ENCODE measurements at places on chromosomes 3 and 15. TPM values are rescaled to one million over a fixed set of nuclear protein-coding genes. Genes with fewer than 3 reads are reported as not detected.

Gene PDCD10
- 55.9 TPM for total RNA-seq

Gene SCAMP2
- total RNA-seq = 68.1 TPM

Gene ADCY5
- 0.44 TPM for total RNA-seq

Gene STRIT1
- total RNA-seq = not detected

Gene SH2D7
- not detected for total RNA-seq
